Fibroblast of pulmonary artery (primary cell): ENCODE measurements at places on chromosomes 13 and 19.

GRCh38 chr19:11378319-11379189 is 4.1 kb downstream of the SWSAP1 start:
- peak; percentile 66 for DNase-seq

GRCh38 chr19:34408411-34408810 is 4.2 kb downstream of the PDCD2L start:
- no peak for DNase-seq

DNA sequence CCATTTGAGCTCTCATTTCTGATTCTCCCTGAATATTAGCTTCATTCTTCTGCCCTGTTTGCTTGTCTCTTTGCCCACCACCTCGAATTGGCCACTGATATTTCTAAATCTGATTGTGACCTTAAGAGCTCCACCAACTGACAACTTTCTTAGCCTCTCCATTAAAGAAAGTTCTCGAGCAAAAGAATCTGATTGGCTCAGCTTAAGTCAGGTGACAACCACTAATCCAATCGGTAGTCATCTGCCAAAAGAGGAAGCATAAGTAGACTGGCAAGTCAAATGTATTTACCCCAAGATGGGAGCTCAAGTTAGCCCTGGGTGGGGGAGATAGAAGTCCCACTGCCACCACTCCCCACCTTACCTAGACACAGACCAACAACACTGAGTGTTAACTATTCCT is 41.5 kb downstream of the NOTCH3 start:
- peak; percentile 39 for DNase-seq

GRCh38 chr13:113048766-113049165 is 56.8 kb upstream of the F7 start:
- no peak for DNase-seq

- DNase-seq: no peak
Observed at GRCh38 chr13:95212983-95213850, 88.0 kb downstream of the ABCC4 start.

DNA sequence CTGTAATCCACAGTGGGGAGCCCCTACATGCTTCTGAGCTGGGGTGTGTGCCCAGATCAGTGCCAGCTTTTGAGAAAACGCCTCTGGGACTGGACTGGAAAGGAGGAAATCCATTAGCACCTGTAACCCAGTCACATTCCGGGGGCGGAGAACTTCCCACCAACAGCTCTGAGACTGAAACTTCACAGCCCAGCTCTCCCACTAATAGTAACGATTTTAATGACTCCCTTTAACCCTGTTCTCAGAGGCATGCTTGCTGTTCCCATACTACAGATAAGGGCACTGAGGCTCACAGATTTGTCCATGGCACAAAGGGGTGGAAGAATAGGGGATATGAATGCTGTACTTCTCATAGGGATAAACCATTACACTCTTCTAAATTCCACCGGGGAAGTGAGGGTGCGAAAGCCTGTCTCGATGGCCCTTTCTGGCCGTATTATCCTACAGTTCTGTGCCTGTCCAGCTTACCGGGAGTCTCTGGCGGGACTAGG is 851 bp downstream of the FBXO46 start:
- no peak for DNase-seq

GRCh38 chr13:20609145-20609544 is 42.2 kb downstream of the IFT88 start:
- peak; percentile 83 for DNase-seq

- DNase-seq: peak; percentile 28
Observed at GRCh38 chr13:97502706-97503105, 68.7 kb downstream of the RAP2A start.

- DNase-seq: no peak
Observed at GRCh38 chr19:4399812-4400134, 574 bp downstream of the SH3GL1 start.

- DNase-seq: no peak
Observed at GRCh38 chr19:58294743-58295374, 10.3 kb upstream of the ERVK3-1 start.

DNA sequence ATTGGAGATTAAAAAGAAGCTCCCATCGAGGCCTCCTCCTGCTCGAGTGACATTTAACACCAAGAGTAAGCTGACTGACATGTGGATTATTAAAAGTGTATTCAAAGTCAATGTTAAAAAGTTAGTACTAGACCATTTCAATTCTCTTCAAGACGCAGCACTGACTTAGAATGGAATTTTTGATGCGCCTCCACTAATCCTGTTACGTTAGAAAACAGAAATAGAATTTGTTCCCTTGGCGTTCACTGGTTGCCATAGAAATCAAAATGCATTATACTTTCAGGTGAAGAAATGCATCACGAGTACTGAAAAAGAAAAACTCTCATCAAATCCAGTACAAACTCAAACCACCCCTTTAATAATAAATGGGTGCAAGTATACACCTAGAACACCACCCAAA is 42.2 kb downstream of the BRD4 start:
- no peak for DNase-seq

GRCh38 chr13:26660766-26661165 is 99.8 kb downstream of the GPR12 start:
- DNase-seq: no peak

DNA sequence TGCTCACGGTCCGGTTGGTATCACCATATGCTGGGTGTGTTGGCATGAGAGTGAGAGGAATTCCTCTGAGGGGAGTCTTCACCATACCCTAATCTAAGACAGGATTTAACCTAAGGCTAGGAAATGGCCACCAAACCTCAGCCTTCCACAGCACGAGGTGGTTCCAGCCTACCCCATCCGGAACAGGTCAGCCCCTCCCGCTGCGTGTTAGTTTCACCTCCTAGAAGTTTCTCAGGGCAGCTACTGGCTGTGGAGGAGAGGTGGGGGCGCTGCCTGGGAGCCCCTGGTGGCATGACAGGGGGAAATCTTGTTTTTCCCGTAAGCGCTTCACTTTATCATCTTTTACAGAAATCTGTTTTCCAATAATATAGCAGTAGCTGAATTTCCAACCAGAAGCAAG is 55.1 kb downstream of the RGCC start:
- no peak for DNase-seq

DNA sequence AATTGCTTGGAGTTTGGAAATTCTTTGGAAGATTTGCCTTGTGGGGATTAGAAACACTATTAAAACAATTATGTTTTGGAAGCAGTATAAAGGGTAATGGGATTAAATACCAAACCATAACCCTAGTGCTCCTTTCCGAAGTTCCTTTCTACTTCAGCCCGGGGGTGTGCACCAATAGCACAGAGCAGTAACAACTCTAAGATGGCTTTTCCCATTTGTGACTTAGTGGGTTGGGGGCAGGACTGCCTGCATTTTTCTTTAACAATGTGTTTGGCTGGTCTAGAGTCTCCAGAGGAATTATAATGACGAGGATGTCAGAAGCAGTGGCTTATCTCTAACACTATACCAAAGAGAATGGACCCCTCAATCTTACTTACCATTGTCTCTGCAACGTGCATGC is 11.9 kb upstream of the IL17D start:
- no peak for DNase-seq

- DNase-seq: peak; percentile 12
Observed at GRCh38 chr13:87820241-87820640, 149.1 kb downstream of the SLITRK5 start.

DNA sequence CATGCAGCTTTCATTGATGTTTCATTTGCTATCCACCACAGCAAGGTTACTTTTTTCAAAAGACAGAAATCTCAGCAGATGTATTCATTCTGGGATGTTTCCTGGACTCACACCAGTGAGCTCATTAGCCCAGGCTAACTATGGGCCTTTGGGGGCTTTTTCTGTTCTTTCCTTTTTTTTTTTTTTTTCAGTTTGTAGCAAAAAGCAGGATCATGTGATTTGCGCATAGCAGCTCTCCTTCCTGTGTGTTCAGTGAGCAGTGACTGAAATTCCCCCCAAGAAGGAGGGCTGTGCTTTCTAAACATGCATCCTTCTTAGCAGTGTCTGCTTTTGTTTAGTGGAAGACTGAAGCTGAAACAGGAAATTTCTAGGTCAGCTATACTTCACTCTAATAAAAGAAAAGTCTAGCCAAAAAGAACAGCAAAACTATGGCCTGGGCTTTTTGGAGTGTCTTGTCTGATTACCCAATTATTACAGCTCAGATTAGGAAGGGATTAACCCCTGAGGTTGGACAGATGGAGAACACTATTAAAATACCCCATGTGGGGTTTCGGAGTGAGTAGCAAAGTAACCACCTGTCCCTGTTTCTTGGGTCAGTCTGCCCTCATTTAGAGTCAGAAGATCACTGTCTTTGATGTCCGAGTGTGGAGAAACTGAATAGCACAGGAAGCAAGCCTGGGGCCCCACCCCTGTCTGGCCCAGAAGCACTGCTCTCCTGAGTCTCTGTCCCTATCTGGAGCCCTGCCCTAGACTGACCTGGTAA is 8.9 kb upstream of the AMER2 start:
- DNase-seq: no peak

GRCh38 chr19:4969292-4969771 is 419 bp downstream of the KDM4B start:
- DNase-seq: no peak

GRCh38 chr13:91805605-91806004 is 407.2 kb downstream of the GPC5 start:
- DNase-seq: peak; percentile 3

- peak; percentile 91 for DNase-seq
Observed at GRCh38 chr19:45613926-45614725, 12.1 kb upstream of the GPR4 start.

GRCh38 chr19:15300533-15301197 is 31.7 kb downstream of the BRD4 start:
- peak; percentile 77 for DNase-seq

DNA sequence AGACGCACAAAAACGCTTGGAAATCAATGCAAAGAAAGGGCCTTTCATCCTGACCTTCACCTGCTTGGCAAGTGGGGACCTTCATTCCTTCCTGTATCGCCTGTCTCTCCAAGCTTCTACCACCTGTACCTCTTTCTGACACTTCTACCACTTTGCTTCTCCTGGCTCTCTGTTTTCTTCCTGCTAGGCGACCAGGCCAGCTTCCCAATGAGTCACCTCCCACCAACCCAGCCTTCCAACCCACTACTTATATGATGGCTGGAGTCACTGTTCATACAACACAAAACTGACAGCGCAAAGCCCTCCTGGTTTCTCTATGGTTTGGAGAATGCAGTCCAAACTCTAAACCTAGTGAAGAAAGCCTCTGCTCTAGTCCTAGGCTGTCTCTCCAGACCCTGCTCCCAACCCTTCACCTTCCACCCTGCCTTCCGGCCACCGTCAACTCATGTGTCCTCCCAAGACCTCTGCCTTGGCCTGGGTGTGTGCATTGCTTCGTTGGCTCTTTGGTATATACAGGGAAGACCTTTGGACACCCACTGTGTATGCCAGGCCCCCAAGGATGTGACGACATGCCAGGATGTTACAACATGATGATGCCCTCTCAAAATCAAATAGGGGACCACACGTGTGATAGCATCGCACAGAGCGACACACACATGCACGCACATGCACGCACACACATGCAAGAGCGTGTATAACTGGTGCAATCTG is 148.5 kb downstream of the STK24 start:
- DNase-seq: no peak

GRCh38 chr19:57436417-57436816 is 1.3 kb downstream of the ZNF749 start:
- no peak for DNase-seq

DNA sequence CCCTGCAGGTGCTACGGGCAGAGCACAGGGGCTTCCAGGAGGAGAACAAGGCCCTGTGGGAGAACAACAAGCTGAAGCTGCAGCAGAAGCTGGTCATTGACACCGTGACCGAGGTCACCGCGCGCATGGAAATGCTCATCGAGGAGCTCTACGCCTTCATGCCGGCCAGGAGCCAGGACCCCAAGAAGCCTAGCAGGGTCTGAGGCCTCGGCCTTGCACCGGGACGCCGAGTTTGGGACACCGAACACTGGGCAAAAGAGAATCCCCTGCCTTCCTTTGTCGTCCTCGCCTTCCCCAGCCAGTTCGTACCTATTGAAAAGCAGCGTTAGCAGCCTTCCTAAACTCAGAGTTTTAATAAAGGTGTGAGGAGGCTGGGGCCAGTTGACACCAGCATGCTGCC is 12.1 kb downstream of the CBY2 start:
- no peak for DNase-seq

DNA sequence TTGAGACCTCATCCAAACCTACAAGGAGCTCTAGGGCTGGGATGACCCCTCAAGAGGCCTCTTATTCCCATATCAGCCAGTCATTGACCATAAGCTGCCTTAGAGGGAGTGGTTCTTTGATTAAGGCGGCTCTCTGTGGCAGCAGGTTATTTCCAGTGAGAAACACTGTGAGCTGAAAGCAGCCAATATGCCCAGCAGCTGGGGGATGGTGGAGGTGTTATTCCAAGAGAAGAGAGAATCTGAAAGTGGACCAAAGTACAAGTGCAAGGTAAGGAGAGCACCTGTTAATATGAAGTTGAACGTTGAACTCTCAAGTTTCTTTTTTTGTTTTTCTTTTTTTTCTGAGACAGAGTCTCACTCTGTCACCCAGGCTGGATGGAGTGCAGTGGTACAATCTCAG is 20.2 kb upstream of the FNDC3A start:
- DNase-seq: no peak

GRCh38 chr13:95710313-95710712 is 33.4 kb downstream of the DNAJC3 start:
- peak; percentile 71 for DNase-seq

DNA sequence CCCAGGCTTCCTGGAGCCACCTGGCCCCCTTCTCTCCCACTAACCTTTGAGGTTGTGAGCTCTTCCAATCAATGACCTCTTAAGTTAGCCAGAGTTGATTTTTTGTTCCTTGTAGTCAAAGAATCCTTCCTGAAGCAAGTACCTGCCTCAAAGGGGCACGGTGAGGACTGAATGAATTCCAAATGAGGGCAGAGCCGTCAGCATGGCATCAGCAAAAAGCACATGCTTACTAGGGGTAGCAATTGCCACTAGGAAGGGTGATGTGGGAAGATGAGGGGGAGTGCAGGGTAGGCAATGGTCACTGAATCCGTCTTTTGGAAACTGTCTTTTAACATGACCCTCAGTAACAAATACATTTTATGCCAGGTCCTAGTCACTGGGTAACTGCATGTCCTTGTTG is 15.6 kb upstream of the DHRS12 start:
- no peak for DNase-seq

- no peak for DNase-seq
Observed at GRCh38 chr13:112725346-112726015, 35.6 kb downstream of the ATP11A start.

GRCh38 chr19:55642153-55643002 is 1.1 kb upstream of the ZNF581 start:
- no peak for DNase-seq

- DNase-seq: no peak
Observed at GRCh38 chr13:62129000-62129551, 713.4 kb upstream of the PCDH20 start.

GRCh38 chr19:29887442-29887855 is 54.6 kb upstream of the URI1 start:
- peak; percentile 18 for DNase-seq

DNA sequence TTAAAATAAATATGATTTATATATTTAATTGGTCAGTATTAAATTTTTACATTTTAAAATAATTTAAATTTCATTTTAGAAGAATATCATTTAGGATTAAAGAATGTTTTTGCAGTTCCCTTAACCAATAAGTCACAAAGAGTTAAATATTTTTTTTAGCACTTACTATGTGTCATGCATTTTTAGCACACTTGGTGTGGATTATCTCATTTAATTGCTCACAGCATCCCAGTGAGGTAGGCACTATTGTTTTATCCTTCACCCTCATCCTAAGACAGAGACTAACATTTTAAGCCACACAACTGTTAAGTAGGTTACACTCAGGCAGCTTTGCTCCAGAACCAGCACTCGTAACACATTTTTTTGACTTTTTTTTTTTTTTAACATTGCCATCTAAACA is 78.2 kb downstream of the URI1 start:
- no peak for DNase-seq
